Activated CD8-positive, alpha-beta T cell treated with anti-CD3 and anti-CD28 coated beads for 36 hours (primary cell): ENCODE measurements at places on chromosomes 12 and 14.

DNA sequence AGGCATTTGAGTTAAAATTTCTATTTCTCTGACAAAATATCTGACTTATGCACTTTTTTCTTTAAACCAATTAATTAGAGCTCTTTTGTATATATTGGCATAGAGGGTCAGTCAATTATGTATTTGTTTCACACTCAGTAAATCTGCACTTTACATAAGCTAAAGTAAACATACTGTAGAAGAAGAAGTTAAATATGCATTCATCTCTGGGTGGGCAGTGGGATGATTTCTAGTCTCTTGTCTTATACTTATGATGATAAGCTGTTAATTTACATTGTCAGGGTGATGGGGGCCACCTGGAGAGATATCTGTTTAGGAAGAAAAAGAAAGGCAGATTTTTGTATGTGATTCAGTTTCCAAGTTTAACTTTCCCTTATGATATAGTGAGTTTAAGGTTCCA is 330.8 kb downstream of the IPO8 start:
- DNase-seq, result no peak

GRCh38 chr12:94127239-94128131 is 20.9 kb upstream of the PLXNC1 start:
- no peak for DNase-seq

DNA sequence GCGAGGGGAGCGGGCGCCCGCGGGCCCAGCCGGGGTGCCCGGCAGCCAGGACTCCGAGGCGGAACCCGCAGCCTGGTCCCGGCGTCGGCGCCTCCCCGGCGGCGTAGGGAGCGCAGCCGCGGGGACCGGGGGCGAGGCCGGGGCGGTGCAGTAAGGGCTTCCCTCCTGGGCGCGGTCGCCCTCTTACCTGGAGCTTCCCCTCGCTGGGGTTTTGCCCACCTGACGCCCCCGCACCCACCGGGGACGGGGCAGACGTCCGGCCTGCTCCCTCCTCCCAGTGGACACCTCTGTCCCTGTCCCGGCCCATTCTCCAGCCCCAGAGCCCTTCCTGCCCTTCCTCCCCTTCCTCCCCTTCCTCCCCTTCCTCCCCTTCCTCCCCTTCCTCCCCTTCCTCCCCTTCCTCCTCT is 413 bp upstream of the TUBA1C start:
- peak; percentile 69 for DNase-seq

- DNase-seq, result no peak
These were observed 97.7 kb upstream of the RGS6 start for GRCh38 chr14:71834284-71835204.

DNA sequence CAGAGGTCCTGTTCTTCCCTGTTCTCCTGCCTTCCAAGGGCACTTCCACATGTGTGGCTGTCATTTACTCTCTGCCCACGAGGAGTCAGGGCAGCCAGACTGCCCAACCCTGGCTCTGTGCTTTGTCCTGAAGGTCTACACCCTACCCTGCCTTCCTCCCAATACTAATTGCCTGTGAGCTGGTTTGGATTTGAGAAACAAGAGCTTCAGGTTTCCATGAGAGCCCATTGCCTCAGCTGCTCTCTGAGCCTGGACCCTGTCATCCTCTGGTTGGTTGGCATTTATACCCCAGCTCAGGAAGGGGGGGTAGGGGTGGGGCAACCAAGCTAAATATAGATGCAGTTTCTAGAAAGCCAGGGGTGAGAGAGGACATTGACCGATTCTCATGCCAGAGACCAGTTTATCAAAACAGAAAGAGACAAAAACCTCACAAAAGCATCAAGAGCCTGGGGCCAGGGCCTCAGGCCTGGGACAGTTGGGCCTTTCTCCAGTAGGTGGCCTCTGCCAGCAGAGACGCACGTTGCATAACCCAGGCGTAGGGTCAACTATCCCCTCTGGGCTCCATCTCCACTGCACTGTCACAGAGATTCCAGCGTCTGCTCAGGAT is 34.5 kb downstream of the VDR start:
- no peak for DNase-seq

DNA sequence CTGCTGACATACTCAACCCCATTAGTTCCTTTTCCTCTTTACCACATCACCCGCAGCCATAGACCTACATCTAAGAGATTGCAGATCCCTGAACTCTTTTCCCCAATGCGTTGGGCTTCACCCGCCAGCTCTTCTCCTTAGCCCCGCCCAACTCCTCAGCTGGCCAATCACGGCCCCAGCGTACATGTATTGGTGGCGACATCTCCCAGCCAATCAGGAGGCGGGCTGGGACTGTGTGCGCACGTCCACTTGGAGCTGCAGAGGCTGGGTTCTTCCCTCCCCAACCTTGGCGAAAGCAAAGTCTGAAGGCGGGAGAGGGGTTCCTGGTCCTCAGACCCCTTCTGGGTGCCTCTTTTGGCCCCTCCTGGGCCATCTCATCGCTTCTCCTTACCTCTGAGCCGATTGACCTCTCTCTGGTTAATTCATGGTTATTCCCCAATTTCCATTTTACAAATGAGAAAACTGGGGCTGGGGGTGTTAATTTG is 11.0 kb downstream of the PDE1B start:
- DNase-seq, result peak; percentile 95

DNA sequence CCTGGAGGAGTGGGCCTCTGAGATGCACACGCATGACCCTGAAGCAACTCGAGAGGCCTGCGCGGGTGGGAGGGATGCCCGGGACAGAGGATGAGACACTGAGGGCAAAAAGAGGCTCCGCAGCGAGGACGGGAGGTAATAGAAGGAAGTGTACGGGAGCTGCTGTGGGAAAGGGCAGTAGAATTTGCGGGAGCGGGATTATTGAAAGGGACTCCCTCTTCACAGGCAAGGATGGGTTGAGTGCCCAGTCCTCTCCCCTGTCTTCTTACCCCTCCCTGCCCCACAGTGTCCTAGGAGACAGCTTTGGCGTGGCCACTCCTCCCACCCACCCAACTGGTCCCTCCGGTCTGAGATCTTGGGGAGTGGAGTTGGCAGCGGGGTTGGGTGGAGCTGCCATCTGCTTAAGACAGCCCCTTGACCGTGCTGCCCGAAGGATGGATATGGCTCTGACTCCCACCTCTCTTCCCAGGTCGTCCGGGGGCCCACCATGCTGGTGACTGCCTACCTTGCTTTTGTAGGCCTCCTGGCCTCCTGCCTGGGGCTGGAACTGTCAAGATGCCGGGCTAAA is 15.7 kb upstream of the ESPL1 start:
- DNase-seq, result no peak

DNA sequence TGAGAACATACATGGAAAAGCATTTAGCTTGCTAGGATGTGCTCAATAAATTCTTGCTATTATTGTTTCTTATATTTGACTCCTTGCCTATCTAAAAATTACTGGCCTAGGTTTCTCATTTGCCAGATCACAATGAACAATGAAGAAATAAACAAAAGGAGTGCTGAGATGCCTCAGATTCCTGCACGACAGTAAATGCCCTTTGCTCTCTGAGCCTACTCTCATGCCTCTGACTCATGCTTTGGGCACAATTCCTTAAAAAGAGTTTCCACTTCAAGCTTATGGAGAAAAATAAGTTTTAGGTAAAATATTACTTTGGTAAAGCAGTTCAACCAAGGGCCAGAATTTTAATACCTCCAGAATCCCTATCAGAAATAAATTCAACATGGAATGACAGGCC is 30.9 kb downstream of the GRIN2B start:
- no peak for DNase-seq
